ENCODE measurements at places on chromosomes 6 and 20. TPM values are rescaled to one million over a fixed set of nuclear protein-coding genes. Genes with fewer than 3 reads are reported as not detected.

DEF6 gene
- 2.5 TPM for total RNA-seq

SLC25A27 gene
- 0.28 TPM for total RNA-seq

- no peak overlapping the region for H3K27ac ChIP-seq
- no peaks in the 10 kb centered on the region for H3K27me3 ChIP-seq
- DNase-seq = peak; percentile 77
- peaks cover 11% of the 10 kb centered on the region for H3K4me1 ChIP-seq
Measured at GRCh38 chr6:140178520-140178919, 804.1 kb upstream of the CITED2 start.

ASIP gene
- total RNA-seq = not detected

DNA sequence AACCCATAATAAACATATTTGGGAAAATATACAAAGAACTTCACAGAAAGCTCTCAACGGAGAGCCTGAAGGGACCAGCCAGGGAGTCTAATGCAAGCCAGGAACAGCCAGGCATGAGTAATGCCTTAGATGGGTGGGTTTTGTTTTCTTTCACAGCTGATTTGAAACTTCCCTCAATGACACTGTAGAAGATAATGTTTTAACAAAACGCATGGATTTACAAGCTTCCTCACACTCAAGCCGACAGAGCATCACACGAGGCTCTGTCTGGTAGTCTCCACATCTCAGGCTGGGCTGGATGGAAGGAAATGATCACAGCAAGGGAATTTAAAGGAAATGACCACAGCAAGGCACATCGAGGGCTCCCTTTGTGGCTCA, 113.9 kb downstream of the GMPR start:
- no peak overlapping the region for H3K4me3 ChIP-seq
- DNase-seq = peak; percentile 74
- H3K36me3 ChIP-seq = no peaks in the 10 kb centered on the region
- H3K4me1 ChIP-seq = peaks cover 9% of the 10 kb centered on the region
- peak overlapping the region; percentile 69 for H3K27ac ChIP-seq

ZBTB46 gene
- total RNA-seq = 15.3 TPM
